ENCODE measurements at places on chromosomes 1 and 21.

- no peak for DNase-seq
These were observed 17.9 kb upstream of the OR2B11 start for GRCh38 chr1:247475793-247476192.

- no peak for DNase-seq
These were observed 106.8 kb upstream of the FAM78B start for GRCh38 chr1:166273618-166274017.

GRCh38 chr1:156400191-156400935, 31.4 kb downstream of the RHBG start:
- no peak for DNase-seq

DNA sequence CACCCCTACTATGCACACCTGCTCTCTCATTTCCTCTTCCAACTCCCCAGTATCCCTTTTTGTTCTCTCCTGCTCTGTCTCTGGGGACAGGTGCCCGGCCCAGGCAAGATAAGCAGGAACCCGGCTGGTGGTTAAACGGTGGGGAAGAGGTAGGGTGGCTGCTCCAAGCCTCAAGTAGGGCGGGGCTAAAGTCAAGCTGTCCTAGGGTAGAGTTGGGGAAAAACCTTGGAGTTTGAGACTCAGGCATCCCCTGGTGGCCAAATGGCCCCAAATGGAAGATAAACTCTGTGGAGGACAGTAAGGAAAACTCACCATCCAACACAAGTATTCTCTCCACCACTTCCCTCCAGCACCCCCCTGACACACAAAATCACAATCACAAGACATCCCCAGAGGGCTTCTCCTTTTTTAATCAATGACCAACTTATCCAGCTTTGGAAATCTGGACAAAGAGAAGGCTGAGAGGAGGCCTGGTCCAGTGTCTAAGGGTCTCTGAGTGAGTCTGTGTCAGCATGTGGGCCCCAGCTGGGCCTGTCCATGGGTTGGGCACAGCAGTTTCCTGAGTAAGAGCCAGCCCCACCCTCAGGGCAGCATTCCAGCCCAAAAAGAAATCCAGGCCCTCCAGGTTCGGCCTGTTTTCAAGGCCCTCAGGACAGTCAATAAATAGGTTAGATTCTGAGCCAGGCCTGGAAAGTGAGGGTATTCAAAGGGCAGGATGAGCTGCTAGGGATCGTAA, 9.8 kb downstream of the POMGNT1 start:
- DNase-seq = no peak

- no peak for DNase-seq
These were observed 28.3 kb upstream of the BTG2 start for GRCh38 chr1:203276916-203277545.

DNA sequence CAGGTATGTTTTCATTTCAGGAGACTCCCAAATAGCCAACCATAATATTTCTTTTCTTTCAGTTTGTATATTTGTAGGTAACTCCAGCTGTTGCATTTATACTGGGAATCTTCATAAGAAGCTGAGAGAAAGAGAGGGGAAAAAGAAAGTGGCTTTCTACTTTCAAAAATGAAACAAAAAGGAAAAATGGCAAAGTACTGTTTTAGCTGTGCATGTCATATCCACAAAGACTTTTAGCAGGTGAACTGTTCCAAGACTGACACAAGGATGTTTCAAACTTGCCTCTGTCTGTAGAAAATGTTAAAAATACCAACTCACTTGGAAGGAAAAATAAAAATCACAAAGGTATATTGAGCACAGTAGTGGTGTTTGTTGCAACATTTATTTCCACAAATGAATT, 41.9 kb upstream of the CACYBP start:
- no peak for DNase-seq

- DNase-seq = no peak
These were observed 167.3 kb upstream of the KCNJ6 start for GRCh38 chr21:38083535-38083934.

DNA sequence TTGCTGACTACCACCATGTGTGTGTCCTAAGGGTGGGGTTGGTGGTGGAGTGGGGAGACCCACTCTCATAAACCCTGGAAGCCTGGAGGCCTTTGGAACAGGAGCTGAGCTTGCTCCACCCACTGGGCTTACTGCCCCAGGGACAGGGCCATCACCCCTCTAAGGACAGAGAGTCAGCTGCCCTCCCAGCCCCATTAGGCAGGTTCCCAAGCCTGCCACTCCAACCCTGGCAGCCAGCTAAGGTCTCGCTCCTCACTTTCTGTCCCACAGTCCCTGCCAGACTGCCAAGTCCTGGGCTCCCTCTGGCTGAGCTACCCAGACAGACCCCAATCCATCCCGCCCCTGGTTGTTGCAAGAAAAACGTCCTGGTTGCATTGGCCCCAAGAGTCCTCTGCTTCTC, 3.8 kb downstream of the NT5C1A start:
- no peak for DNase-seq

- DNase-seq = no peak
These were observed 118.1 kb upstream of the POGK start for GRCh38 chr1:166721145-166721544.

DNA sequence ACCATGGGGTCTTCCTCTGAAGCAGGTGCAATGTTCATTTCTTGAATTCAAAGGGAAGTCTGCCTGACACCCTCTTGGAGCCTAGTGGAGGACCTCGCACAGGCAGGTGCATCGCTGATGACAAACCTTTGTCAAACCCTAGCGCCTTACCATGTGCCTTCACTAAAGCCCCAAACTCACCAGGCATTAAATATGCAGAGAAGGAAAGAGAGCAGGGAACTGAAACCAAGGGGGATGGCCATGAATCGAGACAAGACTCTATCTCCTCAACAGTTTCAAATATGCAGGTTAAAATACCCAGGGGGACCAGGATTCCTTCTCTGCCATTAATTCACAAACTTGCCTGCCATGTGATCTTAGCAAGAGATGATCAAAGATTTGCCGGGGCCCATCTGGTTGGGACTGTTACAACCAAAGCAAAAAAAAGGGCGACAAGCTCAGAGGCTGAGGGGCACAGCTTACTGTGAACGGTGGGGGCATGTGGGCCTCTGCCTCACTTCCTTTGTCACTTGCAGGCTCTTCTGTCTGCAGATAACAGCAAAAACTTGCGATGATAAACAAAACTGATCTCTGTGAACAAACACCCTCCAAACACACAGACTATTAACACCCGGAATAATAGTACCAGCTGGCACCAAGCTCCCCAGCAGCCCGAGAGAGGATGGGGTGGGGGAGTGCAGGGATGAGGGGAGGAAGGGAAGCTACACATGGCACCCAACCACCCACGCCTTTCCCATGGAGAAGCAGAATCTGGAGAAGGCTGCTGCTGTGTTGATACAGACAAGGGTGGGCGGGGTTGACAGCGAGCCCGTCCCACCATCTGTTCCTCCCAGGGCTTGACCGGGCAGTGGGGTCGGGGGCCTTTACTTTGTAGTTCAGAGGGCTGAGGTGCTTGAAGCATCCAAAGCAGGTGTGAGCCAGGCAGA, 33.9 kb downstream of the TMEM63A start:
- DNase-seq = peak; percentile 33

GRCh38 chr1:174469052-174469451, 21.3 kb downstream of the GPR52 start:
- no peak for DNase-seq

DNA sequence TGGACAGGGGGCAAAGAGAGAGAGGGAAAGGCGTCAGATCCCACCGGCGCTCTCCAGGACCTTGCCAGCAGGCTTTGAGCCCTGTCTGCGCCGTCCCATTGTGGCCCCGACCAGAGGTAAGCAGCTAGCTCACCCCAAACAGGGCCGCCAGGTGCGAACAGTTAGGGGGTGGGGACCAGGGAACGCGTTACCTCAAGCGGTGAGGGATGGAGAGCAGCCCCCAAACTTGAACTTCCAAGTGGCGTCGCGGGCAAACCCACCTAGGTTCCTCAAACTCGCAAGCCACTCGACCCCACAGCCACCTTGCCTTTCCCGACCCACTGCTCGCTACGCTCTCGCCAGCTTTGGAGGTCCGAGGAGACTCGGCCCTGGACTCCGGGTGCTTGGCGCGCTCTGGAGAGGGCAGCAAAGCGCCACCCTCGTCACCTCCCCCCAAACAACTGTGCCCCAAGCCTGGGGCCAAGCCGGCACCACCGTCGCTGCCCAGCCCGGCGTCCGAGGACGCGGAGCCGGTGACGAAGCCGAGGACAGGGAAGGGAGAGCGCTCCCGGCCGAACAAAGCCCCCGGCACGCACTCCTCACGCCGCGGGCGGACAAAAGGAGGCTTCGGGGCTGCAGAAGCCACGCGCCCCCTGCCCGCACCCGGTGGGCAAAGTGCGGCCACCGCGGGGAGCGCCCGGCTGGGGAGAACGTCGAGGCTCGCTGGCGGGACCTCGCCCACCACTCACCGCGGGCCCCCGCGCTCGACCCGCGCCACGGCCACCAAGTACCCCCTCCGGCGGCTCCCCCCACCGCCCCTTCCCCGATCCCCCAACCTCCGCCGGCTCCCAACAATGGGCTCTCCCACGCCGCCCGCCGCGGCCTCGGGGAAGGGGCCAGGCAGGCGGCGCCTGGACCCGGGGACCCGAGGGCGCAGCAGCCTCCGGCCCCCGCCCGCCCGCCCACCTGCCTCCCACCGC, 976 bp downstream of the SSBP3 start:
- DNase-seq = no peak

DNA sequence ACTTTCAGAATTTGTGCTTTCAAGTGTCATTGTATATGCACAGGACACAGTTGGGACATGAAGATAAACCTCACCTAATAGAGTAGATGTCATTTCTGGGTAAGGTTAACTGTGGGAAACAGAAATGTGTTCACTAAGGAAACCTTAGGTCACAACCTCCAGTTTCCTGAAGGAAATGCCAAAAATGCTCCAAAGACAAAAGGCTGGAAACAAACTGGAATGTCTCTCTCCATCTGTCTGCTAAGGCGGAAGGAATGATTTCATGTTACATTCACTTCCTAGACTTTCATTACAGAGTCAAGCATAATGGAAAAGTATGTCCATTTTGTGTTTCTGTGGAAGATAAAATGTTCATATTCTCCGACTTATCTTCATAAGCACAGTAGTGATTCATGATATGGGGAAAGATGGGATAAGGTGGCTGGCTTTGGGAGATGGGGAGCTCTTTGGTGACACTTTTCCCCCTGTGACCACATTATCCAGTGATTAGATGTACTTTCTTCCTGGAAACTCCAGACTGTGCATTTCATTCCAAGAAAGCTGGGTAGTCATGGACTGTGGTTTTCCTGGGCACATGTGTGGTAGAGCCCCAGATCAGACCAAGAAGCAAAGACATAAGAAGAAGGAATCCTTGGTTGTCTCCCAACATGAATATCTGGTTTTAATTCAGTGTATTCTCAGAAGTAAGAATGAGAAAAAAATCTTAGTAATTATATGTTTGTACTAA, 5.7 kb downstream of the S1PR1 start:
- DNase-seq = no peak

GRCh38 chr1:179707406-179707805, 35.7 kb upstream of the FAM163A start:
- no peak for DNase-seq

DNA sequence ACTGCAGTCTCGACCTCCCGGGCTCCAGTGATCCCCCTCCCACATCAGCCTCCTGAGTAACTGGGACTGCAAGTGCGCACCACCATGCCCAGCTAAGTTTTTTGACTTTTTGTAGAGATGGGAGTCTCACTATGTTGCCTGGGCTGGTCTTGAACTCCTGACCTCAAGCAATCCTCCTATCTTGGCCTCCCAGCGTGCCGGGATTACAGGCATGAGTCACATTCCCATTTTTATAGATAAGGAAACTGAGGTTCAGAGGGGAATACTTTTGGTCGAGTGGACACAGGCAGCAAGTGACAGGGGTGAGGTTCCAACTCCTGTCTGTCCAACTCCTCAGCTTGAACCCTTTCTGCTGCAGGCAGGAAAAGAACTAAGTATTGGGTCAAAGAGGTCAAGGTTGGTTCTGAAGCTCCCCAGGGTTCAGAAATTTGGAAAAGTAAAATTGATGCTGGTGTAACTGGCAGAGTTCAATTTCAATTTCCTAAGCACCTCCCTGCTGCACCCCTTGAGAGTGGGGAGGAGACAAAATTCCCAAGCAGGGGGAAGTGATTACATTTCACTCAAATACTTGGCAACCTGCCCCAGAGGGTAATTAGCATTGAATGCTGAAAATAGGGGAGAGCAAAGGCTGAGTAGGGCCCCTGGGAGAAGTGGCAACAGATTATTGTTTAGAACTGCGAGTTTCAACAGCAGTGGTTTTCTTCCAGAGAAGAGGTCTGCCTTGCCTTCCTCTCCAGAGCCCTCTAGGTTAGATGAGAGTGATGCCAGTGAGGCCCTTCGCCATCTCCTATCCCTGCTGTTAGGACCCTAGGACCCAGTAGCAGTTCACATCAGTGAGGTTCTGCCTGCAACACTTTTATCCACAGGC, 17.5 kb upstream of the ALPL start:
- no peak for DNase-seq

DNA sequence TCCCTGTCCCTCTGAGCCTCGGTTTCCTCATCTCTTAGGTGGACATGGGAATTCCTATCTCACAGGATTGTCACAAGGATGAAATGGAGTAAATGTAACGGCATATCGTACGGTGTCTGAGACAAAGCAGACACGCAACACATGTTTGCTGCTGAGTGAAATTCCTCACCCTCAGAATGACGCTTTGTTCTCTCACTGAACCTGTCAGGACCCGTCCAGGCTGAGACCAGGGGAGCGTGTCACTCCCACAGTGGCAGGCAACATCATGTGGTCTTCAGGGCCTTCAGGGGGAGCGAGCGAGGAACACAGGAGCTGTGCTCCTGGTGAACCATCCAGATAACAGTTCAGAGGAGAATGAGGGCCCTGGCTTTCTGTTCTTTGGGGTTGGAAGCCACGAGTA, 74.2 kb downstream of the TOMM20 start:
- DNase-seq = no peak

GRCh38 chr1:44605914-44606615, 68.2 kb downstream of the TMEM53 start:
- no peak for DNase-seq

DNA sequence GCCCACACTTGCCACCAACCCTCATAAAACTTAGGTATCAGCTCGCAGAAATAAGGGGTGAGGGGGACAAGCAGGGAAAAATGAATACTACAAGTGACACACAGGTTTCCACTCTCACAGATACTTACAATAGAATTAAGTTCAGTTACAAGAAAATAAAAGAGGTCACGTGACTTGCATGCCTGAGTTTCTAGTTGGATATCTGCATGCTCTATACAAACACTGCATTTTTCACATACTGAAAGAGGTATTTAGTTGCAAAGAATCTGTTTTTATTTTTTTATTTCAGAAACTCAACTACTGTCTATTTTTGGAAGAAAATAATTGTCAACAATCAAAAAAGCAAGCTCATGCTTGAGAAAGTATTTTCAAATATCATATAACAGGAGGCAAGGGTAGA, 43.5 kb downstream of the DPYD start:
- DNase-seq = no peak
